ENCODE measurements at places on chromosomes 12 and 14.

- peak; percentile 48 for DNase-seq
These were observed 84.2 kb upstream of the BMP4 start for GRCh38 chr14:54040846-54041245.

DNA sequence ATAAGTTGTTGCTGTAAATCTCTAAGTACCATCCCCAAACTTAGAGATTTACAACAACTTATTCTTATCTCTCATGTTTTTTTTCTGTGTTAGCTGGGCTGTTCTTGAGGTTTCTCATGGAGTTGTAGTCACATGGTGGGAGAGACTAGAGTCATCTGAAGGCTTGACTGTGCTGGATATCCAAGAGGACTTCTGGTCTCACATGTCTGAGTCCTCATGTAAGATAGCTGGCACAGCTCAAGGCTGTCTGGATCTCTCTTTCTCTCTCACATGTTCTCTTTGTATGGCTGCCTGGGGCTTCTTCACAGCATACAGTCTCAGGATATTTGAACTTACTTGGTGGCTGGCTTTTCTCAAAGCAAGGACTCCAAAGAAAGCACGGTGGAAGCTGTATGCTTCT lies 63.8 kb downstream of the DACT1 start:
- no peak for DNase-seq

DNA sequence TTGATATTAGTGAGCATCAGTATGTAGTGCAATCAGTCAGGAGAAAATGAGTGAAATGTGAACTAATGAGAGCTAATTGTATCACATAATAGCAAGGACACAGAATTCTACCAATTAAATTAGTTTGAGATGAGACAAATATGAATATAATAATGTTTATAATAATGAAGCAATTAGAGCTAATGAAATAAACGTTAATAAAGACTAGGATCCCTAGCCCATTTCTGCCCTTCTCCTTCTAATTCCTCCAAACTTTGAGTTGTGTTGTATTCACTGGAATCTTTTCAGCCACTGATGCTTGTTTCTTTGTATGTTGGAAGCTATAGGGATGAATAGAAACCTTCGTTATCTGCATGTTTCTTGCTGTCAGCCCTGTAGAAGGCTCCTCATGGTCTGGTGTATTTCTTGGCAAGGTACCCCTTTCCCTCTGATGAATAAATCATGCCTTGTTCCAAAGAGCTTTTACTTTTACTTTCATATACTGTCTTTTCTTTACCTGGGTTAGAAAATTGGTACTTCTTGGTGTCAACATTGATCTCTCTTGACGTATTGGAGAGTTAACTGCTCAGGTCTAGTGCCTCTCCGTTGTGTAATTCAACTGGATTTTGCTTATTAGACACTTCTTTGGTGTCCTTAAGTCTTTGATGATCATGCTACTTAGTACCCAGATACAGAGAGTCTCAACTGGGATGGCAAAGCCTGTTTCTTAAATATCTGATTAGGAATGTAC lies 154.8 kb downstream of the PTCSC3 start:
- no peak for DNase-seq

DNA sequence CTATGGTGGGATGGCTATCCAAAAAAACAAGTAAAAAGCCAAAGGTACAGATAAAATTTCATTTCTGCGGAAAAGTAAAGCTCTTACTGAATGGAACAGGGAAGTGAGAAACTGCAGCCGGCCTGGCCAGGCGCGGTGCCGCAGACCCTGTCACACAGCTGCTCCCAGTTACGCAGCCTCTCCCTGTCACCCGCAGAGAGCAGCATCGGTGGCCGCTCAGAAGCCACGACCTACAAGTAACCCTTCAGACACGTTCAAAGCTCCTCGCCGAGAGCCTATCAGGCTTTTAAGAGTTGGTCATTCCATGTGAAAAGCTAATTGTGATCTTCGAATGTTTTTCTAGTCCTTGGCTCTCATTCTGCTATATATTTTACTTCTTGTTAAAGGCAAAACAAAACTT lies 11.0 kb upstream of the ANKLE2 start:
- no peak for DNase-seq

- DNase-seq = no peak
These were observed 186.8 kb downstream of the FUT8 start for GRCh38 chr14:65599375-65599774.

DNA sequence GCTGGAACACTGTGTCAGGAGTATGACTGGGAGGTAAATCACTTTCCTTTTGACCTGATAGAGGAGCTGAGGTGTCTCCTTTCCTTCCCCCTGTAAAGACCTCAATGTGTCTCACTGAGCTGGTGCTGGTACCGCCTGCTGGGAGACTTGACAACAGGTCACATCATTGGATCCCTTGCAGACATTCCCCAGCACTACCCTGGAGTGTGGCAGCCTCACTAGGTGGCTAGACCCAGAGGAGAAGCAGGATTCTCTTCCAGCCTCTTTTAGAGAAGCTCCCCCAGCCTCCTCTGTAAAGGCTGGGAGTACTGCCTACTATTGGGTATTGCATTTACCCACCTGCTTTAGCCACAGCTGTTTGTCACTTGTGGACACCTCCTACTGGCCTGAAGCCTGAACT lies 223.9 kb downstream of the ADGRD1 start:
- no peak for DNase-seq

DNA sequence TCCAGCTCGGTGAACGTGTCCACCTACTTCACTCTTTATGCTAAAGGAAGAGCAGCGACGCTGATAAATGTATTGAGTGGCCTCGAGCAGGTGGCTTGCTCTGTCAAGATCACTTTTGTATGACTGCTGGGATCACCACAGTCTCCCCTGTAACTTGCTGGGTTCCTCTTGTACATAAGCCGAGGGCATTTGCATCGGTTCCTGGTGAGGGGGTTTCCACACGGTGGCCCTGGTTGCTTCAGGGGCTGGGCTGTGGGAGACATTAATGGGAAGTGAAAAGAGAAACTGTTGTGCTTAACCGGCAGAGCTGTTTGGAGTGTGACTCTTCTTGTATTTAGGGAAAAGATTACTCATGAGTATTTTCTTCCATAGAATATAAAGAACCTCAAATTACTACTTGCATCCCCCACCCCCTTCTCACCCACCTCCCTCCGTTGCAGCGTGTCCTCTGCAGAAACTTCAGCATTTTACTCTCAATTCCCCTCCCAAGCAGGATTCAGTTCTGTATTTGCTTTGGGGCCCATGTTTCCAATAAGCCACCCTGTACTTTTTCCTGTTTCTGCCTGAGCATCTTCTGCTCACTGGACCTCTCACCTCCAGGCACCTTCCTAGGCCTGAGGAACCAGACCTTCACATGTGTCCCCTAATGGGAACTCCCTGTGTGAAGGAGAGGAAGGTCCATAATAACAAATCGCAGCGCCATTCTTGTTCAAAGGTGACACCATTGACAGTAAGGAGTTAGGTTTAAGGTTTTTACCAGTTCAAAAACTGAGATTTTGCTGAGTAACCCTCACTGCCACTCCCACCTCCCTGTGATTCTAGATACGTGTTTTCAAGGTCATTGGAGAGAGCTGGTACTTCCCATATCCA lies 187.0 kb downstream of the ETV6 start:
- DNase-seq = no peak

DNA sequence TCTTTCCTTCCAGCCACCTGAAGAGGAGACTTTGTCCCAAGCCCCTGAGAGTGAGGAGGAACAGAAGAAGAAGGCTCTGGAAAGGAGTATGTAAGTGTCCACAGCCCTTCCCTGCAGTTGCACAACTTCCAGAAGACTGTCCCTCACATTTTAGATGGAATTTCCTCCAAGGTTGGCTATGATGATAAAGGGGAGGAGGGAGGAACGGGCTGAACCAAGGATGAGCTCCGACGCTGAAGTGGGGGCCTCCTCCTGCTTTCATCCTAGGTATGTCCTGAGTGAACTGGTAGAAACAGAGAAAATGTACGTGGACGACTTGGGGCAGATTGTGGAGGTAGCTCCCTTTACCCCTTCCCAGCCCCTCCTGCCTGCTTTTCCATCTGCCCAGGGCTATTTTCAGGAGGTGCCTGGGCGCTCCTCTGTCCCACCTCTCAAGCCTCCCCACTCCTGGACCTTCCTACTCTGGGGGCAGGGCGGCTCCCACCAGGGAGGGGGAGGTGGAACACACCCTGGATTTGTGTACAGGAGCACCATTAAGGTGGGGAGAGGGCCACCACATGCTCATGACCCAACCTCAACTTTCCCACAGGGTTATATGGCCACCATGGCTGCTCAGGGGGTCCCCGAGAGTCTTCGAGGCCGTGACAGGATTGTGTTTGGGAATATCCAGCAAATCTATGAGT lies 2.3 kb downstream of the ARHGEF25 start:
- DNase-seq = no peak

- DNase-seq = no peak
These were observed 33.0 kb downstream of the BTBD7 start for GRCh38 chr14:93299866-93300265.

DNA sequence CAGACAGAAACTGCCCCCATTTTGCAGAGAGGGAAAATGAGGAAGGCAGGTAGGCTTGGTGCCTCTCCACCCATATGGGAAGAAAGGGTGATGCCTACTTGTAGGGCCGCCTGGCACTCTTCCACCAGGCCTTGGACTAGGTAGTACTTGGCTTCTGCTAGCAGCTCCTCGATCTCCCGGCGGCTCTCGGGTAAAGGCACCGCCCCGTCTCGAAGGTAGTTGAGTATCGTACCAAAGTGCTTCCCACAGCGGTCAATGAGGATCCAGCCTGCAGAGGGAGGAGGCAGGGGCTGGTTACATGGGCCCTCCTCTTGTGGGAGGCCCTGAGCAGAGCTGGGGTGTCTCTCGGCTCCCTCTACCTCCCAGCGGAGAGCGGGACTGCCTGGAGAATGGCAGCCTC lies 16.6 kb downstream of the KCTD10 start:
- DNase-seq = no peak

GRCh38 chr12:116317139-116317538 lies 39.6 kb upstream of the MED13L start:
- no peak for DNase-seq

DNA sequence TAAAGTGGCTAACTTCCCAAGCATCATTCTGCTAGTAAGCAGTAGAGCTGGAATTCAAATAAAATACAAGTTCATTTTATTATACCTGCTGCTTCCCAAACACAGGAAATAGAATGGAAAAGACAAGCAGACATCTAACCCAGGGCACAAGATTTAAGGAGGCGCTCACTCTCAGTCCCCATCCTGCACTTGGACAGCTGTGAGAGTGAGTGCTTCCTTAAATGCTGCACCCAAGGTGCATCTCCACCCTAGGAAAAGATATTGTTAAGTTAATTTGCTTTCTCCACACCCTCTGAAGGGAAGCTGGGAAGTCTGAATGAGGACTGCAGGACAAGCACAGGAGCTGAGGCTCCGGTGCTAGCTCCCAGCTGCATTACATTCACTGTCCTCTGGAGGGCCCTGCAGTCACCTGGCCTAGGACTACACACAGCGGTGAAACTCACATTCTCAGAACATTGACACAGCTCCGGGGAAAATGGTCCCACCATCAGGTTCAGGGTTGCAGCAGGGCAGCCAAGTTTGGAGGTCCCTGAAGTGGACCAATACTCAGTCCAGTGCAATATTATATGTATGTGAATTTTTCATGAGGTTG lies 14.2 kb downstream of the HEBP1 start:
- DNase-seq = no peak

- DNase-seq = no peak
These were observed 475.1 kb downstream of the TRHDE start for GRCh38 chr12:72747111-72747849.

DNA sequence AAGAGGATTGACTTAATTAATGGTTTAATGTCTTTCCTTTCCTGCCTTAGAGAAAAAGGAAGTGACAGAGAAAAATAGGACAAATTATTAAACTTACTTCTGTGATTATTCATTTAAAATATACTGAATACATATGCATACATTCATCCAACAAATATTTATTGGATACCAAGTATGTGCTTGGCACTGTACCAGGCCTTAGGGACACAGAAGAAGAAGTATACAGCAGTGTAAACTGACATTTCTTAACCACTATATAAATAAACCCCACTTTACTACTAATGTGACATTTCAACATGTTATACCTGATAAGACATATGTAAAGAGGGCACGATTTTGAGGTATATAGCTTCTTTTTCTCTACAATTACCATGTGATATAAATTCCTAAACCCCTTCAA lies 53.6 kb downstream of the ERO1A start:
- no peak for DNase-seq

GRCh38 chr12:17992002-17992656 lies 97.9 kb downstream of the RERGL start:
- peak; percentile 39 for DNase-seq

DNA sequence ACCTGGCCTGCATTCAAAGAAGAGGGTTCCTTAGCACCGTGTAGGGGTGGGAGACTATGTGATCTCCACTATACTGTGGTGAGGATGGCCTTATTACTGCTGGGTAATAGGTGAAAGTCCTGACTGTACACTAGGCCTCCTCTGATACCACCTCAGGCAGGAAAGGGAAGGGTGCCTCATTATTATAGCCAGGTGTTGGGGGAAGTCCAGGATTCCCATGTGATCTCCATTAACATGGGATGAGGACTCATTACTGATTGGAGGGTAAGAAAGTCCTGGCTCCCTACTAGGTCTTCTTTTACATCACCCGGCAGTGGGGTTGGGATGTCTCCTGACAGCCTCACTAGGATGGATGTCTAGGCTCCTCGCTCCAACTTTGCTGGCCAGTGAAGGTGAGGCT lies 252.1 kb downstream of the LRIG3 start:
- no peak for DNase-seq

DNA sequence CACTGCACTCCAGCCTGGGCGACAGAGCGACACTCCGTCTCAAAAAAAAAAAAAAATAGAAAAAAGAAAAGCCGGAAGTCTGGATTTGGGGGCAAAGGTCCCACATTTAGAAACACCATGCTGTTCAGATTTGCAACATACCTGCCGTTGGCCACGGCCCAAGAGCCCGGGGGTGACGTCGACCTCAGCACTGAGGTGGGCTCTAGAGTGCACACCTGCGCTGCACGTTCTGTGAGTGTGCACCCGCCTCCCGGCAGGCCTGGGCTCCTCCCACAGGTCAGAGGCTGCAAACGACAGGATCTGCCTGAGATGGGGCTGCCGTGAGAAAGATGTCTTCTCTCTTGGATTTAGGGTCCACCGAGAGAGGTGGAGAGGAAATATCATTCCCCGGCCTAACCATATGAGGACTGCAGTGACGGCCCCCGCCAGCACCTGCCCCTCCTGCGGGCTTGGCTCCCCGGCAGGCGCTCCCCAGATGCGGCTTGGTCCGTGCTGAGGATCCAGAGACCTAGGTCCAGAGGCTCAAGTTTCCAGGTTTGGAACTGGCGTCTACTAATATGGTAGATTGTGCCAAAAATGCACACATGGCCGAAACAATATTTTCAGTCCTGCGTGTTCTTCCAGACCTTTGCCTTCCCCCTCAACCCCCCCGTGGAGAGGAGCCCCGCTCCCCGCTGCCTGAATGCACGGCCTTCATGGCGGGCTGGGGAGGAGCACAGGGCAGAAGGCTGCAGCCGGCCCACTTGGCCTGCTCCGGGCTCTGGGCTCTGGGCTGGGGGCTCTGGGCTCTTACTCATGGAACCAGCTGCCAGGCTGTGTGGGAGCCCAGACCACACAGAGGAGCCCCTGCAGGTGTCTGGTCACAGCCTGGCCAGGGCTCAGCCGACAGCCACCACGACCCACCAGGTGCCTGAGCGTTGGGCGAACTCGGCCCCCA lies 58.8 kb upstream of the FBRSL1 start:
- no peak for DNase-seq
